ENCODE measurements at places on chromosomes 12 and 14. TPM values are rescaled to one million over a fixed set of nuclear protein-coding genes. Genes with fewer than 3 reads are reported as not detected.

Gene GLIPR1L1
- not detected for total RNA-seq

Gene FGF23
- not detected for total RNA-seq

Gene SLC10A1
- total RNA-seq = not detected

GRCh38 chr14:76351941-76352340 lies 24.0 kb upstream of the ESRRB start:
- peak; percentile 25 for DNase-seq

GRCh38 chr12:120797677-120798642 lies 72.3 kb downstream of the ACADS start:
- peak; percentile 27 for DNase-seq

Gene GARIN6
- total RNA-seq = not detected

- no peak for DNase-seq
Measured at GRCh38 chr12:40146800-40147797, 41.2 kb upstream of the SLC2A13 start.

GRCh38 chr14:51360592-51360991 lies 120.5 kb downstream of the TMX1 start:
- DNase-seq = no peak

- DNase-seq = no peak
Measured at GRCh38 chr14:57848353-57848752, 17.5 kb downstream of the SLC35F4 start.

GRCh38 chr12:39352471-39353017 lies 90.4 kb downstream of the KIF21A start:
- no peak for DNase-seq

Gene PHLDA1
- total RNA-seq = 101 TPM

GRCh38 chr12:46303039-46303666 lies 34.3 kb upstream of the SLC38A1 start:
- DNase-seq = peak; percentile 35

GRCh38 chr14:101705733-101706508 lies 55.6 kb upstream of the PPP2R5C start:
- no peak for DNase-seq

Gene CATSPERB
- not detected for total RNA-seq

DNA sequence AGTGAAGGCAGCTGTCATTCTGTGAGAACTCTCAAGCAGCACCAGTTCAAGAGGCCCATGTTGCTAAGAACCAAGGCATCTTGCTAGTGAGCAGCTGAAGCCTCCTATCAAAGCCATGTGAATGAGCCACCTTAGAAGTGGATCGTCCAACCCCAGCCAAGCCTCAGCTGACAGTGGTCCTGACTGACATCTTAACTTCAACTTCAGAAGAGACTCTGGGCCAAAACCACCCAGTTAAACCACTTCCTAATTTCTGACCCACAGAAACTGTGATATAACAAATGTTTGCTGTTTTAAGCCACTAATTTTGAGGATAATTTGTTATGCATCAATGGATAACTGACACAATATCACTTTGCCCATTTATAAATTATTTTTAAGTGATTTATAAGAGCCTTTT lies 256.0 kb downstream of the RPAP3 start:
- no peak for DNase-seq

- no peak for DNase-seq
Measured at GRCh38 chr12:81120961-81121360, 43.1 kb downstream of the ACSS3 start.
